SW480 (cell line): ENCODE measurements at places on chromosomes 2 and 18.

DNA sequence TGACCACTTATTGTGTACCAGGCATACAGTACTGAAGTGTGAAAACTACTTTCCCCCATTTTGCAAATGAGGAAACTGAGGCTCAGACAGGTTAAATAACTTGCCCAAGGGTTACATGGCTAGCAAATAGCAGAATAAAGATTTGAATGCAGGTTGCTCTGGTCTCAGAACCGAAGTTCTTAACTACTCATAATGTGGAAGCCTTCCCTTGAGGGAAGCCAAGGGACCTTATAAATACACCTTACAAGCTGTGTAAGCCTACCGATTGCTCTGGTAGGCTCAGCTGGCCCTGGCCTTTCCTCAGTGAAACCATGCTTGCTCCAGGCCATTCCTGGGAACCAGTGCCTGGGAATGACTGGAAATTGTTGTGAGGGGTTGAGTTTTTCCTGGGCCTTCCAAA is 114.6 kb upstream of the CDCA7 start:
- DNase-seq = no peak

DNA sequence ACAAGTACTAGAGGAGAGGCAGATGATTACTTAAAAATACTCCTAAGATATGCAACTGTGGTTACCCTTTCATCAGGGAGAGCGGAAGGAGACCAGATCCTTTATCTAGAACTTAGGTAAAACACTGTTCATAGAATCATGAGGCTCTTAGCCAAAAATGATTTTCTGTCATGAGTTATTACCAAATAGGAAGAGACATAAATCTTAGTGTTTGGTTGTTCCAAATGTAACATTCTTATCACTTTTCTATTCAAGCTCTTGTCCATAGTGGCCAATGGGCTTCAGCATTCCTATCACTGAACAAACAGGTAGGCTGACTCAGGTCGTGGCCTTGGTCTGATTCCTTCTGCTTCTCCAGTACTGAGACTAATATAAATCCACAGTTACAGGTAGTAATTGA is 38.5 kb downstream of the RPRD1A start:
- DNase-seq = no peak

GRCh38 chr2:70834881-70835280 is 735 bp downstream of the CD207 start:
- no peak for DNase-seq

- no peak for DNase-seq
These were observed 84.2 kb downstream of the TEX51 start for GRCh38 chr2:126982935-126983334.

- no peak for DNase-seq
These were observed 1101.3 kb downstream of the LRP1B start for GRCh38 chr2:141029428-141030078.

- no peak for DNase-seq
These were observed 392.8 kb downstream of the TRIB2 start for GRCh38 chr2:13109516-13109915.

- no peak for DNase-seq
These were observed 45.6 kb downstream of the APLF start for GRCh38 chr2:68512966-68513365.

GRCh38 chr18:48661421-48661820 is 122.6 kb downstream of the CTIF start:
- no peak for DNase-seq

DNA sequence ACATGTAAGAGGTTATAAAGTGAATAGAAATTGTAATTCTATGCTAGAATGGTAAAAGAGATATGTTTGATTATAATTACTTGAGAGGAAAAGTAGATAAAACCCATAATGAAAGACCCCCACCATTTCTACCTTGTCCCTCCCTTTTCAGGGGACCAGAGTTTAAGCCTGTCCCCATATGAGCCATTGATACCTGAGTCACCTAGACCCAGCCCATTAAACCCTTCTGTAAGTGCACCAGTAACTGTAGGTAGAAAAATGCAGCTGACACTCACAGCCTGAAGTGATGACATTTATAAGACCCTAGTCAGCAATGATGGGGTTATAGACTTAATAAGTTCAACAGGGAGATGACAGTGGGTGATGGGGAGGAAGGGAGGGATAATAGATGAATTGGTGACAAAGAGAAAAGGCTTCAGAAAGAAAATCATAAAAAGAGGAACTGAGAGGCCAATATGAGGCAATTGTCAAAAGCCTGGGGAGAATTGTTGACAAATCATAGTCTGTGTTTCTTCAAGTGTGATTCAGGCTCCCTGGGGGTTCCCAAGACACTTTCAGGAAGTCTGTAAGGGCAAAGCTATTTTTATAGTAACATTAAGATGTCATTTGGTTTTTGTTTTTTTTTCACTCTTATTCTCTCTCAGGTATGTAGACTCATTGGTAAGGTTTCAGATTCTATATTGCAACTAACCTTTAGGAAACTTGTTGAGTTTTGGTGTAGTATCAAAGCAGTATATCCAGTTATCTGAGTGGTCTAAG is 544.2 kb downstream of the SATB2 start:
- DNase-seq = no peak

DNA sequence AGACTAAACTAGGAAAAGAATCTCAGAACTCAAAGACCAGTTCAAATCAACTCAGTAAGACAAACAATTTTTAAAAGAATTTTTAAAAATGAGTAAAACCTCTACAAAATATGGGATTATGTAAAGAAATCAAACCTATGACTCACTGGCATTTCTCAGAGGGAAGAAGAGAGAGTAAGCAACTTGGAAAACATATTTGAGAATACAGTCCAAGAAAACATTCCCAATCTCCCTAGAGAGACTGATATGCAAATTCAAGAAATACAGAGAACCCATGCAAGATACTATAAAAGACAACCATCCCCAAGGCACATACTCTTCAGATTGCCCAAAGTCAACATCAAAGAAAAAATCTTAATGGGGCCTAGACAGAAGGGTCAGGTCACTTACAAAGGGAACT is 162.7 kb downstream of the WDPCP start:
- no peak for DNase-seq

DNA sequence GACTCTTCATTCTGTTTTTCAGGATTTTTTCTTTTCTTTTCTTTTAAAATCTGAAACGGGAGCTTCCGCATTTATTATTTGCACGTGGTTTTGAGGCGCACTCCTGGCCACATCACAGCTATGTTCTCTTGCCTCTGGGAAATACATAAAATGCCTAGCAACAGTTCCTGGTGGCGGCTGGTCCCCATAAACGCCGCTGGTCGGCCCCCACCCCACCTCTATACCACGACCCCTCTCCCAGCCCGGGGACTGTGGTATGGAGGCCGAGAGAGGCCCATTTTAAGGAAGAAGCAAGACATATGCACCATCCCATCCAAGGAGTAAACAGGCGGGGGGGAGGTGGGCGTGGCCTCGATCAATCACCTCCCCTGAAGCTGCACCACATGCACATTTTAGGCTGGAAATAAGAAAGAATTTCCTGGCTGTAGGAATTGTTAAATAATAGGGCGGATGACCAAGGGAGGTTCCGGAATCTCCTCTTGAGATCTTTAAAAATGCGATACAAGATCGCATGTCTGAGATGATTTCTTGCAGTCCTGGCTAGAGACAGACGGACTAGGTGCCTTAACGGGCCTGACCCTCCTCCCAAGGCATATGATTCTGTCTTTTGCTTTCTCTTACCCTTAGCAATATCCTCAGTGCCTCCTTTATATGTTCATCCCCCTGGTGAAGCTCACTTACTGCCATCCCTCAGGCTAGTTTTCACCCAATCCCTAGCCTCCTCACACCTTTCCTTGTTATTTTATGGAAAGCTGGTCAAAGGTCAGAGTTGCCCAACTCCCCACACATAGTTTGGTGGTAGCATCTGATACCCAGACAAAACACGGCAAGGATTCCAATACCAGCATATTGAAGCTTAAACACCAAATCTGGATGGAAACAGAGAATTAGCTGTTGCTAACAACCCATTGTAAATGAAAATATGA is 82.4 kb downstream of the BCL2 start:
- DNase-seq = peak; percentile 27

- DNase-seq = no peak
These were observed 61.5 kb upstream of the TWIST2 start for GRCh38 chr2:238786379-238786778.

GRCh38 chr18:45962461-45962860 is 4.7 kb downstream of the EPG5 start:
- DNase-seq = peak; percentile 5

- DNase-seq = no peak
These were observed 138.4 kb upstream of the RIOK3 start for GRCh38 chr18:23314672-23315071.

- DNase-seq = no peak
These were observed 56.8 kb downstream of the SCG2 start for GRCh38 chr2:223545406-223545805.

- no peak for DNase-seq
These were observed 728.6 kb upstream of the CDH2 start for GRCh38 chr18:28905509-28905908.

- no peak for DNase-seq
These were observed 83.7 kb downstream of the ACSL3 start for GRCh38 chr2:222944552-222944951.

DNA sequence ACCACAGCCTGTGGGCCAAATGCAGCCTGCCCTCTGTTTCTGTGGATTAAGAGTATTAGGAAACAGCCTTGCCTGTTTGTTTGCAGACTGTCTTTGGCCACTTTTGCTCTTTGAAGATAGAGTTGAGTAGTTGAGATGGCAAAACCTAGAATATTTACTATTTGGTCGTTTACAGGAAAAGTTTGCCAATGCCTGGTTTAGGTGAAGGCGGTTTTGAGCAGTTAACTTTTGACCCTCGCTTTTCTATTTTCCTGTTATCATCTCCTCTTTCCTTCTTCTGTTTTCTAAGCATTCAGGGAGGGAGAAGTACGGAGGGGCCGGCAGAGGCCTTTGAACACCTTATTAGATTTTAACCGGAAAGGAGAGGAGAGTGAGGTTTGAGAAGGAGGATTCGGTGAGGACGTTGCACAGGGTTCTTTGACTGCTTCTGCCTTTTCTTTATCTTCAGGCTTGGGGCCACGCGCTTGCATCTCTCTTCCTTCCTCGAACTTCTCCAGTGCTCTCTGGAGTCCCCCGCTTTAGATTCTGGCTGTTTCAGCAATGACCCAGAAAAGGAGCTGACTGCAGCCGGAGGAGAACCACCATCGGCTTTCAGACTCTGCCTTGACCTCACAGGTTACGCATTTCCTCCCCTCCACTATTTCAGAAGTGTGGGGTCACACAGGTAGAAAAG is 39.2 kb downstream of the IL1R2 start:
- DNase-seq = no peak

- DNase-seq = no peak
These were observed 9.7 kb downstream of the SIGLEC15 start for GRCh38 chr18:45835057-45835636.

DNA sequence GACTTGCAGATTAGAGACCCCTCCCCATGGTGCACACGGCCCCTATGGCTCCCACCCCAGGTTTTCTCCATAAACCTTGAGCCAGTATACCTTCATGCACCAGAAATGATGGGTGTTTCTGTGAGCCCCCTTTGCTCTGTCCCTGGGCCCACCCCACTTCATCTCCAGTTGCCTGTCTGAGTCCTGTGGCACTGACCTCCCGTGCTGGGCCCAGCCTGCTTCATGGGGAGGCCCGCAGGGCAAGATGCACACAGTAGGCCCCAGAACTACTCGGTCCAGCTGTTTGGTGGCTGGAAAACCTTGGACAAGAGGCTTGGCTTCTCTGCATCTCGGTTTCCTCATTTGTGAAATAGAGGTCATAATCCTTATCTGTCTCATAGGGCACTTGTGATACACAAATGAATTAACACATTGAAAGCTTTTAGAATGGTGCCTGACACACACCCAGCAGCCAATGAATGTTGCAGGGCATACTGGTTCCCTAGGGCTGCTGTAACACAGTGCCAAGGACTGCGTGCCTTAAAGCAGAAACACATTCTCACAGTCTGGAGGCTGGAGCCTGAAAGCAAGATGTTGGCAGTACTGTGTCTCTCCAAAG is 58.4 kb downstream of the SH3BP4 start:
- DNase-seq = no peak

DNA sequence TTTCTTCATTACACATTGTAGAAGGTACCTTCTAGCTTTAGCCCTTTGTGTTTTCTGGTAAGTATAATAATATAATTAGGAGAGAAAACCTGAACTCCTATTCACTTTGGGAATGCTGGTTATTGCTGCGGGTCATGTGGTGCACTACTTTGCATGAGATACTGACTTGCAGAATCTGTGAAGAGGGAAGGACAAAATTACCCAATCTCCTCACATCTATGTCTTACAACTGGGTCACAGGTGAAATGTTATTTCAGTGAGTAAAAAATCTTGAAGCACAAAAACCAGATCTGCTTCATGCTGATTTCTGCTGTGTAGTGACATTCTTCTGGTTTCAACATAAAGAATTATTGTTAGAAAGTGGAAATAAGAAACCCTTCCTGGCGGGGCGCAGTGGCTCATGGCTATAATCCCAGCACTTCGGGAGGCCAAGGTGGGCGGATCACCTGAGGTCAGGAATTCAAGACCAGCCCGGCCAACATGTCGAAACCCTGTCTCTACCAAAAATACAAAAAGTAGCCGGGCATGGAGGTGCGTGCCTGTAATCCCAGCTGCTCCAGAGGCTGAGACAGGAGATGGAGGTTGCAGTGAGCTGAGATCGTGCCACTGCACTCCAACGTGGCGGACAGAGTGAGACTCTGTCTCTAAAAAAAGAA is 211.0 kb upstream of the REG3G start:
- DNase-seq = no peak

GRCh38 chr18:71012789-71013188 is 723.9 kb downstream of the SOCS6 start:
- no peak for DNase-seq

GRCh38 chr2:195055996-195056395 is 601.0 kb upstream of the SLC39A10 start:
- no peak for DNase-seq

DNA sequence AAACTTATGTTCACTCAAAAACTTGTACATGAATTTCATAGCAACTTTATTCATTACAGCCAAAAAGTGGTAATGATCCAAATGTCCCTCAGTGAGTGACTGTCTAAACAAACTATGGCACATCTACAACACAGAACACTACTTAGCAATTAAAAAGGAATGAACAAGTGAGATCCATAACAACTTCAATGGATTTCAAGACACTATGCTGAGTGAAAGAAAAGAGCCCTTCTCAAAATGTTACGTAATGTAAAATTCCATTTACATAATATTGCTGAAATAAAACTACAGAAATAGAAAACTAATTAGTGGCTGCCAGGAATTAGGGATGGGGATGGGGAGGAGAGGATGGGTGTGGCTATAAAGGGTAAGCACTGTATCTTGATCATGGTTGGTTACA is 53.6 kb downstream of the DYM start:
- no peak for DNase-seq

GRCh38 chr2:11239666-11240462 is 84.6 kb downstream of the SLC66A3 start:
- DNase-seq = peak; percentile 44

- no peak for DNase-seq
These were observed 27.8 kb downstream of the MBD5 start for GRCh38 chr2:148048475-148049221.

- DNase-seq = no peak
These were observed 10.4 kb upstream of the CAVIN2 start for GRCh38 chr2:191857259-191857805.

DNA sequence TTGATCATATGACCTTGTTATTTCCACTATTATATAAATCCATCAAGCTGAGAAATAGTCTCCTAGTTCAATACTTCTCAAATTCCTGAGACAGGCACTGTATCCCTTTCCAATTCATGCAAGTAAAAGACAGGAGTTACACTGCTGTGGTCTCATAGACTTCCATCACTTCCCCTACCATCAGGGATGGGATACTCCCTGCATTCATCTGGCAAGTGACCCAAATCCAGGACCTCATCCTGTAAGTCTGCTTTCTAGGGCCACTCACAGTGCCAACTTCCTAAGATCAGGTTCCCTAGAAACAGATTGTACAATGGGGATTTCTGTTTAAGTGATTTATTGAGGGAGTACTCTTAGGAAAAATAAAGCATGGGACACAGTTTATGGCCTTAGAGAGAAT is 424.0 kb upstream of the CDH7 start:
- no peak for DNase-seq
